GM20000 (cell line): ENCODE measurements at places on chromosomes 11 and 22.

- DNase-seq = no peak
Observed at GRCh38 chr11:58617976-58618557, 4.4 kb upstream of the CNTF start.

GRCh38 chr11:119918347-119918746 is 189.3 kb upstream of the NECTIN1 start:
- DNase-seq = no peak

- peak; percentile 53 for DNase-seq
Observed at GRCh38 chr11:118152552-118153471, at the start of gene SCN4B. TSS of gene SCN4B (minus strand) at chr11:118152823. CDS start at chr11:118152673, 150 bp downstream.

DNA sequence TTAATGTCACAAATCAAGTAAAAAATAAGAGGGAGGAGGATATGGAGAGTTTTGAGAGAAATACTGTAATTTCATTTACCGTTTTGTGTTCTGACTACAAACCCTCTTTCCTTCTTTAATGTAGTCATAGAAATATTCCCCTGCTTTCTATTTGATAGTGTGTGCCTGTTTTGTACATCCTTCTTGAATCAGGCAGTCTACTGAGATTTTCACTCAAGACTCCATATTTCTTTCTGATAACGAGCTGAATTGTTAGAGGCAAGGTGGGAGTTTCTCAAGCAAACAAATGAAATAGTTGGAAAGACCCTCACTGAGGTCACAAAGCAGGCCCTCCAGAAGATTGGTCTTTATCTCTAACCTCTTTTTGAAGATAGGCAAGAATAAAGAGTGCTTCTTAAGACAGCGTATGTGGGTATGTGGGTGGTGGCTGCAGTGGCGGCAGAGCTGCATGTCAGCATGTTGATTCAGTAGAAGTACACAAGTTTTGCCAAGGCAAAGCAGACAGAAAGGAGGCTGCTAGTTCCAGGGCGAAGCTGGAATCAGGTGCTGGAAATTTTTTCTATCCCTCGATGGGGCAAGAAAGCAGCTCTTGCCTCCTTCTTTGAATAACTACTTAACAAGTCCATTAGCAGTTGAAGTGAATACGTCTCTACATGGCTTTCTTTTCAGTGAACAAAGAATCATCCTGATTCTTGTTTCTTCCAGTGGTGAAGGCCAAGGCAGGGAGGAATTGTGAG is 164.2 kb downstream of the FAM76B start:
- DNase-seq = no peak

GRCh38 chr11:12915093-12915492 is 94.0 kb upstream of the RASSF10 start:
- no peak for DNase-seq

- no peak for DNase-seq
Observed at GRCh38 chr11:76825726-76826396, 34.9 kb upstream of the ACER3 start.
